ENCODE measurements at places on chromosomes 2 and 18.

GRCh38 chr18:31776093-31776492 is 15.4 kb upstream of the SLC25A52 start:
- DNase-seq = no peak

GRCh38 chr2:169232551-169233154 is 129.7 kb downstream of the LRP2 start:
- DNase-seq = no peak

GRCh38 chr18:29181151-29181901 is 1004.4 kb upstream of the CDH2 start:
- no peak for DNase-seq

GRCh38 chr2:17752892-17753802 is 463 bp downstream of the SMC6 start:
- DNase-seq = peak; percentile 28

- DNase-seq = no peak
Observed at GRCh38 chr2:136929531-136929930, 164.2 kb downstream of the THSD7B start.

All from CD8-positive, alpha-beta memory T cell (primary cell).